ENCODE measurements at places on chromosomes 12 and 14.

- no peak for DNase-seq
Observed at GRCh38 chr12:118193477-118193876, 57.6 kb downstream of the PEBP1 start.

GRCh38 chr12:84877340-84877739 lies 35.3 kb downstream of the SLC6A15 start:
- no peak for DNase-seq

GRCh38 chr14:104222396-104223036 lies 84.1 kb downstream of the KIF26A start:
- no peak for DNase-seq

DNA sequence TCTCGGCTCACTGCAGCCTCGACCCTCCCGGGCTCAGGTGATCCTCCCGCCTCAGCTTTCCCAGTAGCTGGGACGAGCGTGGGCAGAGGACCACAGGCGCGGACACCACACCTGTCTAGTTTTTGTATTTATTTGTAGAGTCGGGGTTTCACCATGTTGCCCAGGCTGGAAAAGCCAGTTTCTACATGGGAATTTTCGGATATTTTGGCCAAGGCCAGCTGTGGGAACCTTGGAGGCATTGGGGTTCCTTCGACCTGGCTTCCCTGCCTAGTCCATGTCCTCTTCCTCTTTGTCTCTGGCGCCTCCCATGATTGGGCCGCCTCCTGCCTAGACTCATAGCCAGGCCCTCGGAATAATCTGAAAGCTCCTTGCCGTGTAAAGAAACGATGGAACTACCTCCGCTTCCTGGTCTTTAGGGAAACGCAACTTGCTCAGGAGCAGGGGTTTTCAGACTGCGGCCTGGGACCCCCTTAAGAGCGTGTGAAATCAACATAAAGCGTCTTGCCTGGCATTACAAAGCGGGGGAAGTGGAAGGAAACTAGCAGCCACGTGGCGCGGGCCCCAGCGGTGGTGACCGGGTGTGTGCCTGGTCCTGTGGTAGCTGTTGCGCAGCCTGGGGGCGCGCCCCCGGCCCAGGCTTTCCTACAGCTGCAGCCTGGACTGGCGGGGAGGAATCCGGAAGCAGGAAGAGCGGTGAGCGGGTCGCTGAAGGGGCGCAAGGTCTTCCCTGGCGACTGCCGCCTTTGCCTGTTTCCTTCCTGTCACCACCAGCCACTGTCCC lies 1.4 kb upstream of the HSP90AA1 start:
- no peak for DNase-seq

DNA sequence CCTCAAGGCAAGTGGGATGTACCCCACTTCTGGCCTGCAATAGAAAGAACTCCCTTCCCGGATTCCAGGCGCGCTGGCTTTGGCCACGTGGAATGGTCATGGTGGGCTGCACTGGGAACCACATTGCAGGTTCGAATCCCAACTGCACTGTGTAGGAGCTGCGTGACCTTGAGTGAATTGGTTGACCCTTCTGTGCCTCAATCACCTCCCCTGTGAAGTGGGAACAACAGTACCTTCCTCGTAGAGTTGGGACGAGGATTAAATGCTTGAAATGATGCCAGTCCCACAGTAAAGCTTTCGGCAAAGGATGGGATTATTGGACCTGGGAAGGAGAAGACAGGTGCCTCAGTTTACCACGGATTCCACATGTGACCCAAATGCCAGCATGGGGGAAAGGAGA lies 36.8 kb upstream of the MYL2 start:
- no peak for DNase-seq

DNA sequence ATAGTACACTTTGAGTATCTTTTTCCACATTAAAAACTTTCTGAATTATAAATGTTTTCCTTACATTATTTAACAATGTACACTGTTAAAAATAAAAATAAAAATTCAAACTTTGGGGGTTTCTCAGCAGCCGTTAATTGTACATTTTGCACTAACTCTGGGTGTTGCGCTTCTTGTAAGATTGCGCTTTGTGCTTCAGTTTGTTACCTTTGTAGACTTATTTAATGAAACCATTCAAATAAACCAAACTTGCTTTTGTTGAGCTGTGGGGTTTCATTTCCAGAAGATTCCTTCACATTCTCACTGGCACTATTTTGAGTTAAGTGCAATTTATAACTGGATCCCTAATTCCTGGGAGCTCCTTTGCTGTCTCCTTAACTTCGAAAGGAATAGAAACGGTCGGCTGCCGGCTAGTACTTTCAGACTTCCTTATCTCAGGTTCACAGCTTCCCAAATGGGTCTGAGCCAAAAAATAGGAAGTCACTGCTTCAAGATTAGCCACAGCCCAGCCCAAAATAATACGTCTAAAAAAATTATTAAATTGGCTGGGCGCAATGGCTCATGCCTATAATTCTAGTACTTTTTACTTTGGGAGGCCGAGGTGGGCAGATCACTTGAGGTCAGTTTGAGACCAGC lies 38.2 kb downstream of the RAD52 start:
- DNase-seq: peak; percentile 96

DNA sequence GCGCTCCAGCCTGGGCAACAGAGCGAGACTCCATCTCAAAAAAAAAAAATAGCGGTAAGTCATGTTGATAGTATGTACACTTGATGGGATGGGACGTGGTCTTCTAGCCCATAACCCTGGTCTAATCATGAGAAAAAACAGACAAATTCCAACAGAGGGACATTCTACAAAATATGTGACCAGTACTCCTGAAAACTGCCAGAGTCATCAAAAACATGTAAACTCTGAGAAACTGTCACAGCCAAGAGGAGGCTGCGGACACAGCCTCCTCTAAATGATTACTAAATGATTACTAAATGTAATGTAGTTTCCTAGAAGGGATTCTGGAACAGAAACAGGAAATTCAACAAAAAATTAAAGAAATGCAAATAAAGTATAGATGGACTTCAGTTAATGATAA lies 20.9 kb downstream of the CDKL1 start:
- no peak for DNase-seq

- DNase-seq: no peak
Observed at GRCh38 chr12:32698285-32698684, 19.2 kb downstream of the DNM1L start.

- no peak for DNase-seq
Observed at GRCh38 chr14:61498811-61499210, 177.4 kb downstream of the PRKCH start.

DNA sequence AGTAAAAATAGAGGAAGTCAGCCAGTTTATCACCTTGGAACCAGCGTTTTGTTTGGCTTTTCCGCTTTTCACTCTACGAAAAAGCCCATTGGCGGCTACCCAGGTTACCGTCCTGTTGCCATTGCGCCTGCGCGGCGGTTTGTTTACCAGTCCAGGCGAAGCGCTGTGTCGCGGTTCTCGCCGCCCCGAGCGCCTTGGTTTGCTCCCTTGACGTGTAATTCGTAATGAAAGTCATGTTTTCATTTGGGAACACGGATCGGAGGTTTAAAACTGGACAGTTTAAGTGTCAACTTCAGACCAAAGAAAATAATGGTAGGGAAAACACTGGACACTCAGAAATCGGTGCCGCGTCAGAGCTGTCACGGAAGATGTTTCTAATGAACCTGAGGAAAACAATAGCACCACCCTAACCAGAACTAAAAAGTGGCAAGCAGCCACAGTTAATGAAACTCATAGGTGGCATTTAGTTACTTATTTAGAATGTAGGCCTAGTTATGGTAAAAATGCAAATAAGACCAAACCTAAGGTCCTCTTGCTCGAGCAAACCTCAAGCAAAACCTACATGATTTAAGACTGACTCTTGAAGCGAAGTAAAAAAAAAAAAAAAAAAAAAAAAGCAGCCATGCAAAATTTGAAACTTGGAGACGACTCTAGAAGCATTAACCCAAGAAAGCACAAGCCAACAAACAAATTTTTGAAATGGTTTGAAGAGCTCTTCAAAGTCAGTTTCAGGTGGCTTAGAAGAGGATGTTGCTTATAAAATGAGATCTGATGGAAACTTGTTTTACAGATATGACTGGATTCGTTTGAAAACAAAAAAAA lies 790 bp upstream of the GPR19 start:
- peak; percentile 94 for DNase-seq

DNA sequence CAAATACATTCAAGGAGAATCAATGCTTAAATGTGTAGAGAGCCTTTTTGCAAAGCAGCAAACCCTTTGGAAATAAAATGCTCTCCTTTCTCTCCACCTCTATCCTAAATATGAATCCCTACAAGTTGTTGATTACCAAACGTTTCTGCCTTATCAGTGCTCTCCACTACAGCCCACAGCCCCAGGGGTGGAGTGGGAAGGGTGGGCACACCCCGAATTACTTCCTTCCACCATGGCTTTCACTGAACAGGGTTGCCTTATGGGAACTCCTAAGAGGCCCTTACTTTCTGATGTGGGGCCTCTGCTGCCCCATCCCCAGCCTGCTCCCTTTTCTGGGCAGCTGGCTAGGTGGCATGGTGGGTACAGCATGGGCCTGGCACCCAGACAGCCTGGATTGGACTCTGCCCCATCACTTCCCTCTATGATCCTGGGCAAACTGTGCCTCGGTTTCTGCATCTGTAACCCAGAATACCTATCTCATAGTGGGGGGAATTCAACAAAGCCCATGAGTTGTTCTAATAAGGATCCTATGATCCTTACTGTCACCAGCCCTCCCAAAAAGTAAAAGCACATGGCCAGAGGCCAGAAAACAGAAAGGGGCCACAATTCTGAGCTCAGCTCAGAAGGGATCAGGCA lies 16.1 kb downstream of the AK7 start:
- peak; percentile 63 for DNase-seq

- no peak for DNase-seq
Observed at GRCh38 chr12:7128681-7129286, at the start of gene RBP5. Gene RBP5 (minus strand): TSS chr12:7128889. CDS start chr12:7128775, 114 bp downstream.

- DNase-seq: no peak
Observed at GRCh38 chr12:27966870-27967269, 5.7 kb downstream of the PTHLH start.

DNA sequence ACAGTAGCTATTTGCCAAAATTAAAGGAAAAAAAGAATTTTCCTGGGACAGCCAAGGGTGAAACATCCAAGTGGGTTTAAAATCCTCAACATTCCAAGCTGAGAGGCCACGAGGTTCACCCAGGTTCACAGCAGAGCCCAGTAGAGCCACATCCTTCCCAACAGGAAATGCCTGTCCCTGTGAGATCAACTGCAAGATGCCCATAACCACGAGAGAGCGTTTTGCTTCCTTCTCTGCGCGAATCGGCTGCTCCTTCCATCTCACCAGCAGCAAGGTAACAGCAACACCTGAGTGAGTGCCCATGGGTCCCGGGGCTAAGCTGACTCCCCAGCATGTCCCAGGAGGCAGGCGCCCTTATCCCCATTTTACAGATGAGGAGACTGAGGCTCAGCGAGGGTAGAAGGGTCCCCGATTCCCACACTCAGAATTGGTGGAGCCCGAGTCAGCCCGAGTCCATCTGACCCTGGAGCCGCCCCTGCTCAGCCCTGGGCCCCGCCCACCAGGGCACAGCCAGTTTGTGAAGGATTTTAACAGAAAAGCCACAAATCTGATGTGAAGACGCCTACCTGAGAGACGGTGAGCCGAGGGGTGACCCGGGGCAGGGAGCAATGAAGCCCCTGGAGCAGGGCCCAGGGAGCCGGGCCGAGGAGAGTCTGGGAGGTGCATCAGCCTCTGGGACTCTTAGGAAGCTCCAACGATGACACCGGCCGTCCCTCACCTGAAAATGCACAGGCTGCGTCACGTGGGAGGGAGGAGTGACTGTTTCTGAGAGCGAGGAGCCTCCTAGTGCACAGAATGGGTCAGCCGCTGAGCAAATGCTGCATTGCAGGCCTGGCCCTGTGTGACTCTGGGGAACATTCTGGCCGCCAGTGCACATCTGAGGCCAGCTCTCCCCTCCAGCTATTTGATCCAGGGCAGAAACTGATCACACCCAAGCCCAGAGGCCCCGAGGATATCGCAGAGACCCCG lies 236.9 kb upstream of the SFSWAP start:
- no peak for DNase-seq

GRCh38 chr12:6167327-6168280 lies 32.6 kb upstream of the CD9 start:
- no peak for DNase-seq

- no peak for DNase-seq
Observed at GRCh38 chr12:120118321-120119061, 1.9 kb upstream of the RAB35 start.

DNA sequence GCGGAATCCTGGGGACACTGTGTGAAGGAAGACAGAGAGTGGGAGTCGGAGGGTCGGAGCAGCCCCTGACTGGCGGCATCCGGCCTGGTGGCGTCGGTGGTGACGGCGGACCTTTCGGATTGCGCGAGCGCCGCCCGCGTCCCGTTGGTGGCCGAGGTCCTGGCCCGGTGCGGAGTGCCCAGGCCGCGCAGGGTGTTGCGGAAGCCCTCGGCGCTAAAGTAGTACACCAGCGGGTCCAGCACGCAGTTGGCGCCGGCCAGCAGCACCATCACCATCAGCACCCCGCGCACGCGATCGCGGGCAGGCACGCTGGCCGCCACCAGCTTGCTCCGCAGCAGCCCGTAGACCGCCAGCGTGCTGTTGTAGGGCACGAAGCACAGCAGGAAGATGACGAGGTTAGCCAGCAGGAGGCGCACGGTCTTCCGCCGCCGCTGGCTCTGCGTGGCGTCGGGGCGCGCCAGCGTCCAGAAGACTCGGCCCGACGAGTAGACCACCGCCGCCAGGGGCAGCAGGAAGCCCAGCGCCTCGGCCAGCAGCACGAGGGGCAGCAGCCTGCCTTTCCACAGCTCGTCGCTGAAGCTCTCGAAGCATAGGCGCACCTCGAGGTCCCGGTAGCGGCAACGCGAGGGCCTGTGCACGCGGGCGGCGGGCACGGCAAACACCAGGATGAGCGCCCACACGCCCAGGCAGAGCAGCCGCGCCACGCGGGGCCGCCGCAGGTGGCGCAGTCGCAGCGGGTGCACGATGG lies 13.1 kb upstream of the CHD4 start:
- DNase-seq: no peak

- no peak for DNase-seq
Observed at GRCh38 chr14:47365233-47365632, 310.2 kb downstream of the MDGA2 start.

DNA sequence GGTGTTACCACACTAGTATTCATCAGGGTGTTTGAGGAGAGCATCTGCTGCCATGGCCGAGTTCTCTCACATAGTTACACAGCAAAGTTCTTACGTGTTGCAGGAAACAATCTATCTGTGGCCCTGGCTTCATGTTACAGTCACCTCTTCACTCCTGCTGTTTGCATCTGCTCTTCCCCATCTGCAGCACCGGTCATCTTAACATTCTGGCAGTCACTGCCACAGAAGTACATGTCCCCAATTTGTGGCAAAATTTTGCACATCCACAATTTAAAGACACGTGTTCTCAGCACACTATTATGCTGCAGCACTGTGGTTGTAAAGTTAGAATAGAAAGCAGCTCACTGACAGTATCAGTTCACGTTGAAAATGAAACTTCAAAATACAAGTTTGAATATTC lies 23.2 kb downstream of the MAPK1IP1L start:
- no peak for DNase-seq

- no peak for DNase-seq
Observed at GRCh38 chr14:36818794-36819384, 157.2 kb downstream of the PAX9 start.

DNA sequence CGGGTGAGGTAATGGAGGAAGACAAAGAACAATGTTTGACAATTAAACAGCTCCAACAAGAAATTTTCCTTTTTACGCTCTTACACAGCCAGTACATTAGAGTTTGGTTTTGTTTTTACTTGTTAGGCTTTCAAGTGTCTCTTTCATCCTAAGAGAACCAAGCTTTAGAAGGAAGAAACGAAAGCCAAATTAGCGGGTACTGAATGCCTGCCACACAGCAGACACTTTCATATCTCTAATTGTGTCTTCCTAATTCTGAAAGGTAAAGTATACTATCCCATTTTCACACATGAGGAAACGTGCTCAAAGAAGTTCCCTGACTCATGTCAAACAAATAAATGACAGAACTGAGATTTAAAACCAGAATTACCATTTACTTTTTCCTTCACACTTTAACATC lies 65.0 kb downstream of the CDK17 start:
- no peak for DNase-seq

Measured in hematopoietic multipotent progenitor cell treated with erythropoietin and hydrocortisone succinate and interleukin-3 and kit ligand, for 15 days (in vitro differentiated cells).